ENCODE measurements at places on chromosomes 1 and 21.

GRCh38 chr1:100309863-100310262 is 42.4 kb upstream of the CDC14A start:
- no peak overlapping the region for H3K4me3 ChIP-seq
- DNase-seq: no peak
- H3K27me3 ChIP-seq: no peaks in the 10 kb centered on the region

DNA sequence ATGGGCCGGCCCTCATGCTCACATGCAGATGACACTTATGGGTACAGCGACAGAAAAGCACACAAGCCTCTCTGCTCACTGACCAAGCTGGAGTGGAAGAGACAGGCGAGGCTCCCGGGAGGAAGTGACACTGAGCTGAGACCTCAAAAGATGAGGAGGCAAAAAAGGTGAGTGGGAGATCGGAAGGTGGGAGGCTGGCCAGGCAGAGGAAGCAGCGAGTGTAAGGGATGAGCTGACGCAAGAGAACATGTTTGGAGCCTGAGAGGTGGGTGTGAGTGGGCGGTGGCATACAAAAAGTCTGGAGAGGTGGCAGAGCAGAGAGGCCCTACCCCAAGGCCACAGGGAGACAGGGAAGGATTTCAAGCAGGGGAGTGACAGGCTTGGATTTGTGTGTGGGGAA is 18.2 kb upstream of the CDCP2 start:
- no peaks in the 10 kb centered on the region for H3K27me3 ChIP-seq
- no peaks in the 10 kb centered on the region for H3K36me3 ChIP-seq
- H3K4me1 ChIP-seq: peaks cover 14% of the 10 kb centered on the region
- H3K27ac ChIP-seq: no peak overlapping the region
- DNase-seq: no peak

DNA sequence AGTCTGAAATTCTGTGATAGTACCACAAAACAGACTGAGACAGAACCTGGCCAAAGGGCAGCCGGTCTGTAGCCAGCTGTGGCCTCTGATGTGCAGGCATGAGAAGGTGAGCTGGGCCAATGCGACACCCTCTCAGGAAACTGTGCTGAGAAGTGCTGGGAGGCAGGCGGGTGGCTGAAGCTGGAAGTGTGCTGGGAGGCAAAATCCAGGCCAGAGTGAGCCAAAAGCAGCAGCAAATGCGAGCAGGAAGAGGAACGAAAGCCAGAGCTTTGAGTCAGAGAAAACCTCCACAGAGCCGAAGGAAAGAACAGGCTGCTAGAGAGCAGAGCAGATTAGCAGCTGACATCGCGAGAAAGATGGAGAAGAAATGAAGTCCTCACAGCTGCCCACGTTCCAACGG is 10.2 kb upstream of the ATP13A2 start:
- H3K27ac ChIP-seq: no peak overlapping the region
- no peaks in the 10 kb centered on the region for H3K27me3 ChIP-seq
- no peak for DNase-seq
- H3K4me1 ChIP-seq: no peaks in the 10 kb centered on the region
- peaks cover 88% of the 10 kb centered on the region for H3K36me3 ChIP-seq

DNA sequence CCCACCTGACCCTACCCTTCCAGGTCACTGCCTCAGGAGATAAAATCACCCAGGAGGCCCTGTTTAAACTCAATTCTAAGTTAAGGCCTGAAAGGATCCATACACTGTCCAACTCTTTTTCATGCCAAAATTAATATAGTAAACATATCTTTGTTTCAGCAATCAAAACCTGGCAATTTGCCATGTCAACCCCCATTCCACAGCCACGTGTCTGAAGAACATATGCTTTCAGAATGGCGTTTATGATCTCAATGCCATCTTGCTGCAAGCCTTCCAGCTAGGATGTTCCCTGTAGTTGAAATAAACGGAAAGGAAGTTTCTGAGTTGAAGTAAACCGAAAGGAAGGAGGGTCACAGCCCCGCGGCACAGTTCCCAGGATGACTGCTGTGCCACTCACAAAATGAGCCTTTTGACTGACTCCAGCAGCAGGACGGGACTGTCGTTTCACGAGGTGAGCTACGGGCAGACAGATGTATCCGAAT is 472.0 kb downstream of the SMYD3 start:
- no peaks in the 10 kb centered on the region for H3K36me3 ChIP-seq
- no peak for DNase-seq
- H3K4me3 ChIP-seq: no peak overlapping the region
- no peaks in the 10 kb centered on the region for H3K27me3 ChIP-seq

- H3K36me3 ChIP-seq: no peaks in the 10 kb centered on the region
- H3K4me1 ChIP-seq: peaks cover 11% of the 10 kb centered on the region
These were observed 382.3 kb upstream of the ZRANB2 start for GRCh38 chr1:71463144-71463543.

DNA sequence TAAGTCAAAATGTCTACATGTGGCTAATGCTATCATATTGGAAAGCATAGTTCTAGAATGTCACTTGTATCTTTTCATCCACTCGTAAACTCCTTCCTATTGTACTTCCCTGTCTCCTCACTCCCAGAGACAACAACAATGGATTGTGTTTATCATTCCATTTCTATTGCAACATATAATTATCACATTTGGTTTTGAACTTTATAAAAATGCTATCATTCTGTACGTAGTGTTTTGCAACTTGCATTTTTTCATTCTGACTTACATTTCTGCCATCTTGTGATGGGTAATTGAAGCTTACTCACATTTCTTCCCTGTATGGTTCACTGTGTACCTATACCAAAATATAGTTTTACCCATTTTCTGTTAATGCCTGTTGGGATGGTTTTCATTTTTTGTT is 14.5 kb upstream of the CSF3R start:
- no peak overlapping the region for H3K4me3 ChIP-seq
- no peak overlapping the region for H3K27ac ChIP-seq
- DNase-seq: no peak
- no peaks in the 10 kb centered on the region for H3K36me3 ChIP-seq
- H3K4me1 ChIP-seq: no peaks in the 10 kb centered on the region

DNA sequence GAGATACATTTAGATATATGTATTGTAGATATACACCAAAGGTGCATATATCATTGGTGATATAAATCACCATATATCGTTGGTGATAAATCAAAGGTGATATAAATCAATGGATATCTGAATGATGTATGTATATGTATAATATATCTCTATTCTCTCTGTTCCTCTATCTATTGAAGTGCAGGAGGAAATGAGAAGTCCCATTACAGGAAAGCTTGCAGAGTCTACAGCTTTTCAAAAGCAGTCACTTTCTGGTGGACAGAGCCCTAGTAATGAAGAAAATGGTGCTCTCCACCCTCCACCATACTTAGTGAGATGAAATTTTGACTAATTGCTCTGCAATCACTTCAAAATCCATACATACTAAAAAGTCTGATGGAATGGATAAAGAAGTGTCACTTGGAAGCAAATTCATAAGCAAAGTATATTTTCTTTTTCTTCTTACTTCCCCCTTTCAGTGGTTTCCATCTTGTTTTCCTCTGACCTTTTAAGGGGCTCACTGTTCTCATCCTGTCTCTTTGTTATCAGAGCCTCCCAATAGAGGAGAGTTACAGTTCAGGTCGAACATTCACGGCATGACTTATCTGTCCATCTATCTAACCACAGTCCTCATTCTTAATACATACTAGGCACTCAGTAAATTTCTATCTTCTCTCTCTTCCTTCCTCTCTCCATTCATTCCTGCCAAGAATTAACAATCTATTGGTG is 227.2 kb downstream of the KCNJ6 start:
- no peaks in the 10 kb centered on the region for H3K4me1 ChIP-seq
- H3K27ac ChIP-seq: no peak overlapping the region
- H3K27me3 ChIP-seq: no peaks in the 10 kb centered on the region
- no peak for DNase-seq

- peaks cover 32% of the 10 kb centered on the region for H3K27me3 ChIP-seq
- H3K4me1 ChIP-seq: no peaks in the 10 kb centered on the region
- no peak for DNase-seq
- H3K36me3 ChIP-seq: no peaks in the 10 kb centered on the region
- no peak overlapping the region for H3K27ac ChIP-seq
- H3K4me3 ChIP-seq: no peak overlapping the region
These were observed 423.3 kb upstream of the CAMK1G start for GRCh38 chr1:209160230-209160629.

- no peaks in the 10 kb centered on the region for H3K27me3 ChIP-seq
- H3K36me3 ChIP-seq: peaks cover 32% of the 10 kb centered on the region
These were observed 56.0 kb downstream of the ZMYM4 start for GRCh38 chr1:35324486-35324885.

DNA sequence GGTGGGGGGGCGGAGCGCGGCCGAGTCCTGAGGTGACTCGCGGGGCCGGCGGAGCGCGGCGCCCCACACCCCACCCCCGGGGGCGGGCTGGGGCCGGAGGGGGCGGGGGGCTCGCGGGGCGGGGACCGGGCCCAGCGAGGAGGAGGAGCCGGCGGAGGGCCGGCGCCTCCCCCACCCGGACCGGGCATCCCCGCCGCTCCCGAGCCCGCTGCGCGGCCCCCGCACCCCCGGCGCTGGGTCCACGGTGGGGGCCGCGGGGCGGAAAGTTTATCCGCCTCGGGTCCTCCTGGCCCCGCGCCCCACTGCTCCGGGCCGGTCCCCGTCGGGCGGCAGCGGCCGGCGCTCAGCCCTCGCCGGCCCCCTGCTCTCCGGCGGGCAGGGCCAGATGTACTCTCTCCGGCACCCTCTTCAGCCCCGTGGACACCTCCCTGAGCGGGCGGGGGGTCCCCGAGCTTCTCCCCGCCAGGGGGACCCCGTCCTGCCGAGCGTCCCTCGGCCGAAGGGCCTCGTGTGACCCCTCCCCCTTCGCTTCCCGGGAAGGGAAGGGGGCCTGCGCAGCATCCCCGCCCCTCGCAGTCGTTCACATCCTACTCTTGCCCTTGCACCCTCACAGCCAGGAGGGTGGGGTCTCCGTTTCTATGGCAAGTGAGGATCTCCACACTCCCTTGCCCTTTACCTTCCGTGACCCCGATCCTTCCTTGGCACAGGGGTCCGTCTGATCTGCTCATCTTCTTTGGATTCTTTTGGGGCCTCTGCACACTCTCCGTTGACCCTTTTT is 663 bp downstream of the CAMTA1 start:
- H3K27ac ChIP-seq: peak overlapping the region; percentile 94
- H3K4me3 ChIP-seq: peak overlapping the region; percentile 86
- no peaks in the 10 kb centered on the region for H3K27me3 ChIP-seq
- peaks cover 30% of the 10 kb centered on the region for H3K4me1 ChIP-seq
- peak; percentile 22 for DNase-seq

GRCh38 chr21:31726407-31726806 is 5.5 kb downstream of the SCAF4 start:
- no peak overlapping the region for H3K27ac ChIP-seq
- no peak overlapping the region for H3K4me3 ChIP-seq
- no peaks in the 10 kb centered on the region for H3K36me3 ChIP-seq
- DNase-seq: no peak

DNA sequence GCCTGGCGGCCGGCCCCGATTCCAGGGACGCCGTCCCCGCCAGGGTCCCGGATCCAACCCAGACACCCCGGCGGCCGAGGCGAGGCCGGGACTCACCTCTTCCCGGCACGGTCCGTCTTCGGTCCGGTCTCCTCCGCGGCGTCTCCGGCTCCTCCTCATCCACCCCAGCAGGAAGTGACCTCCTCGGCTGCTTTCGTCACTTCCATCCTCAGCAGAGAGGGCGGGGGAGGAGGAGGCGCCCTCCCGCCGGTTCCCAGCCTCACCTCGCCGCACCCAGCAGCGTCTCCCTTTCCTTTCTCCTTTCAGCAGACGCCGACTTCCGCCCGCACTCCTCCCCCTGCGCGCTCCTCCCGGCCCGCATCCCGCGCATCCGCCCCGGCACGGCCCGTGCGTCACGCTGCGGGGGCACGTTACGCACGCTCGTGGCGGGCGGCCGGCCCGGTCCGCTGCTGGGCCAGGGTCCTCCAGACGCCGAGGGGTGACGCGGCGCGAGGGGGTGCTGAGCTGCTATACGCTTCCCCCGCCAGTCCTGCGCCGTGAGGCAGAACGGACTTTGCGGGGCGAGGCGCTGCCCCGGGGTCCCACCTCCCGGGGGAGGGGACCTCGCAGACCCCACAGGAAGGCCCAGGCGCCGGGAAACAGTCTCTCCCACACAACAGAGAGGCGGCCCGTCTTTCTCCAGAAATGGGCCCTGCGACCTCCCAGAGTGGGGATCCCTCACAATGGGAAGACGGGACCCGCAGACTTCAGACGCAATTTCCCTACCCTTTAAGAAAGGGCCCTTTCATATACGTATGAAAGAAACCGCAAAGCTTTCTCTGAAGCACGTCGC is at the start of gene ETV3:
ETV3 (minus strand) TSS at position 176 of the 832 bp plus-strand sequence. CDS start 2,043 bp downstream, outside the sequence.
- H3K36me3 ChIP-seq: peaks cover 29% of the 10 kb centered on the region
- H3K27ac ChIP-seq: peak within 1 kb of the TSS; percentile 76
- peaks cover 29% of the 10 kb centered on the region for H3K4me1 ChIP-seq
- H3K27me3 ChIP-seq: no peaks in the 10 kb centered on the region
- peak within 1 kb of the TSS; percentile 79 for H3K4me3 ChIP-seq

GRCh38 chr1:22709891-22710700 is 543 bp upstream of the EPHB2 start:
- H3K4me3 ChIP-seq: peak overlapping the region; percentile 69
- H3K4me1 ChIP-seq: no peaks in the 10 kb centered on the region
- no peaks in the 10 kb centered on the region for H3K36me3 ChIP-seq
- no peak overlapping the region for H3K27ac ChIP-seq
- no peaks in the 10 kb centered on the region for H3K27me3 ChIP-seq
- DNase-seq: peak; percentile 64

DNA sequence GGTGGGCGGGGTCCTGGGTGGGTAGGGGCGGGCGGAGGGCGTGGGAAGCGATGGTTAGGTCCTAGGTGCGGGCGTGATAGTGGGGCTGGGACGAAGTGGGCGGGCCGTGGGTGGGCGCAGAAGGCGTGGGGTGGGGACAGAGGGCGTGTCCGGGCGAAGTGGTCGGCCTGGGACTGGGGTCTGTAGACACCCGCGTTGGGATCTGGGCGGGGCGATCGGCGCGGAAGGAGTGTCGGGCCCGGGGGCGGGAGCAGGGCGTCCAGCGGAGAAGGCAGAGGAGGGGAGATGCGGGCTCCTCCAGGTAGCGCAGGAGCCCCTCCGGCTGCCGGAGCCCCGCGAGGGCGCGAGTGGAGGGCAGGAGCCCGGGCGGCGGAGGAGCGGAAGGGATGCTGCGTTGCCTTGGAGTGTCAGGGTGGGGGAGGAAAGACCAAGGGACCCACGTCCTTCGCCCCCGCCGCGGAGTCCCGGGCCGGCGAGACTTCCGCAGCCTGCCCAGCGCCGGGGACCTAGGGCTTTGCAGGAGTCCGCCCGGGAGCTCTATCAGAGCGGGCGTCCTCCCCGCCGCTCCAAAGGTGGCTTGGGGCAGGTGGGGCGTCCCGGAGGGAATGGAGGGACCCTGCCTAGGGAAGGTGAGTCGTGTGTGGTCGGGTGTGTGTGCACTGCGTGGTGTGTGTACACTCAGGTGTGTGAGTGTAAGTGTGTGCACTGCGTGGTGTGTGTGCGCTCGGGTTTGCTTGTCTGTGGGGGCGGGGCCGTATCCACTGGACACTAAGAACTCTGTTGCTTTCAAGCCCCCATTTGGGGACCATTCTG is 27.0 kb upstream of the PRSS38 start:
- peak overlapping the region; percentile 49 for H3K27ac ChIP-seq
- DNase-seq: no peak
- H3K4me3 ChIP-seq: peak overlapping the region; percentile 71
- H3K27me3 ChIP-seq: no peaks in the 10 kb centered on the region
- peaks cover 5% of the 10 kb centered on the region for H3K4me1 ChIP-seq
- peaks cover 8% of the 10 kb centered on the region for H3K36me3 ChIP-seq

Data from MCF 10A (cell line).